Breast epithelium (tissue), 4 donors: ENCODE measurements at places on chromosomes 5 and 9.

- no peak for DNase-seq
These were observed 28.6 kb upstream of the CPEB4 start for GRCh38 chr5:173859408-173860159.

DNA sequence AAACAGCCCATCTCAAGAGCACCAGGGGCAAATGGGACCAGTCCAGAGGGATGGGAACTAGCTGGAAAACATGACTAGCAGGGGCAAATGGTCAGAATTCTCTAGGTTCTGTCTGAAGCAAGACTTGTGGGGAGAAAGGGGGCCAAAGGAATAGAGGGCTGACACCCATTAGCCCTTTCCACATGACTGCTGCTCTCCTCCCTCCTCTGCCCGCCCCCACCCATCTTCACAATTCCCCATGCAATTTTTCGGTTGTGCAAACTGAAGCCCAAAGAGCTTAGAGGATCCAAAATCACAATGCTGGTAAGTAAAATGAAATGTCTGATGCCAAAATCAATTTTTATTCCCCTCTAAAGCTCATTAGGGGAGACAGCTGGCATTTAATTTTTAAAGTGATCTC is 207.1 kb downstream of the DCP2 start:
- DNase-seq: no peak

DNA sequence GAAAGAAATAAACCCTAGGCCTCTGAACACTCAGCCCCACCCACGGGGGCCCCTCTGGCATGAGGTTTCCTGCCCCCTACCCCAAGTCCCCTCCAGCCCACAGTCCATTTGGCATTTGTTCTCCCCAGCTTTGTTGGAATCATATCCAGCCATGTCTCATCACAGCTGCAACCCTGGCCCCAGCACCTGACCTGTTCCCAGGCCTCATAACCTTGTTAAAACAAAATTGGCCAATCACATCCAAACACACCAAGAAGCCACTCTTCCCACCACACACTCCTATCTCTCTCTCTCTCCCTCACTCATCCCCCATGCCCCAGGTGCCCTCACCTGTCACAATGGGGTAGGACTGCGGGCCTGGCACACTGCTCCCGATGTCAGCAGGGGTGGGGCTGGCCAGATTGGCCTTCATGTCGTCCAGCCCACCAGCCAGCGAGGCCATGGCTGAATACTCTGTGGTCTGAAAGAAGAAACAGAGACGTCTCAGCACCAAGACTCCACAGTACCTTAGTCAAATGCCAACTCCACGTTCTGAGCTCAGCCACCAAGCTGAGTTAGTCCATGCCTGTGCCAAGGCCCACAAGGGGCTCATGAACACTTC is 110.9 kb downstream of the PAX5 start:
- no peak for DNase-seq

DNA sequence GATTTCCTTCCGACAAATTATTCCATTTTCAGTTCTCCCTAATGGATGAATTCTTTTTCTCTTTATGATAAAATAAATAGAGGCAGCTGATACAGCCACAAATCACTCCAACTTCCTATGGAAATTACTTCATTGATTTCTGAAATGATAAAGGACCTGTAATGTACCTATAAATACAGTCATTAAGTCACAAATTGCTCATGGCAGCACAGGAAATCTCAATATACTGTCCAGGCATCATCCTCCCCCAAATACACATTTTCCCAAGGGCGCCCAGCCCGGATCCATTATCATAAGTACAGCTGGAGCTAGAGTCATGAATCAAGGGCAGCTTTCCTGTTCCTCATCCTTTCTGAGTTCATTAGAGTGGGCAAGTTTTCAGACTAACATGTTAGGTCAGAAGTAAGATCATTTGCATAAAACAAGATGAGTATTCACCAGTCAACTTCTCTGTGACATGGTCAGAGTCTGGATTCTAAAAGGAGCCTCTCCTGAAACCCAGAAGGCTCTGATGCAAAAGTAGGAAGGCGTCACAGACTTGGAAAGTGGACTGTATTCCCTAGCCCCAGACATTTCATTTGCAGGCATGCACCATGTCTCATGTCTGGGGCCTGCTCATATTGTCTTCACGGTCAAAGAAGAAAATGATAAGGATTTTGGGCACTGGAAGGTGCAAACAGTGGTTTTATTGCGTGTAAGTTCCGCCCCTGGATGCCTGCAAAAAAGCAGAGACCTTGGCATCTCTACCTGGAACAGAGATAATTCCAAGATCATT is 383.2 kb downstream of the PLK2 start:
- no peak for DNase-seq

DNA sequence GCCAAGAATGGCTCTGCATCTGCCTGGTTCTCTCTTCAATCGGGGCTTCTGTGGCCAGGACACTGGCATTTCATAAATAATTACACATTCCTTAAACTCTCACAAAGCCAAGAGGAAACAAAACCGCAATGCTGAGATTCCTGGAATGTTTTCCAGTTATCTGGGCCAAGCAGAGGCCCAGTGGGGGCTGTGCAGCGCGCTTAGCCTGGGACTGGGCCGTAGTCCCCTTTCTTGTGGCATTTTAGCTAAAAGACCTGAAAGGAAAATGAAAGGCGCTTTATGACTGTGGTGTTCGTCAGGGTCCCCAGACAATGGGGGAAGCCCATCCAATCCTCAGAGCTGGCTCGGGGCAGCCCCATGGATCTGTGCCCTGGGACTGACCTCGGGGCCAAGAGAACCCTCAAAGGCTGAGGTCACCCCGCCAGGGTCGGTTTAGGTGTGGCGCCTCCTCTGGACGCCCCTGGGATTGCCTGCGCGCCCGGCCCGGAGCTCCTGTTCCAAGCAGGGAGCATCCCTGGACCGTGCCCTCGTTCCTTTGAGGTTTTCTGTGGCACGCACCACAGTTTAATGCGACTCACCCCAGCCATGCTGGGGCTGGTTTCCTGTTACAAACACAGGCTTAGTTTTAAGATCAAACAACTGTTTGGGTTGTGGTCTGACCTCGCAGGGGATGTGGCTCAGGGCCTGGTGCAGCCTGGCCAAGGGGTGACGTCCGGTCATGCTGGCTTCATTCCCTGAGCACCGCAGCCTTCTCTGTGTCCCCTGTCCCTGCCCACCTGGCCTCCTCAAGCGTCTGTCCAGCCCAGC is 51.5 kb upstream of the NKD2 start:
- DNase-seq: peak; percentile 58

- DNase-seq: no peak
These were observed 362.4 kb upstream of the CDH6 start for GRCh38 chr5:30831123-30831522.

DNA sequence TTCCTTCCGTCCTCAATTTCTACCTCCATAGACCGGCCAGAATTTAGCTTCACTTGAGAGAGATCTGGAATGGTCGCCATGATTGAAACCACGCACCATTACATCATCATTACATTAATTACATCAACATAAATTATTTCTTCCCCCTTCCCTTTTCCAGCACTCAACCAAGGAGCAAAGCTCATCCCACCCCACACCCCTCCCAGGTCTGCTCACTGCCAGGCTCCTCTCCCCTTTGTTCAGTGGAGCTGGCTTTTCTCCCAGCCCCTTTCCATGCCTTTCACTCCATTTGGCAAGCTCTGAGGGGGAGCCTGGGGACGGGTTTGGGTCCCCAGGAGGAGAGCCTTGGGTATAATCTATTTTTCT is 8.4 kb downstream of the RACK1 start:
- no peak for DNase-seq

DNA sequence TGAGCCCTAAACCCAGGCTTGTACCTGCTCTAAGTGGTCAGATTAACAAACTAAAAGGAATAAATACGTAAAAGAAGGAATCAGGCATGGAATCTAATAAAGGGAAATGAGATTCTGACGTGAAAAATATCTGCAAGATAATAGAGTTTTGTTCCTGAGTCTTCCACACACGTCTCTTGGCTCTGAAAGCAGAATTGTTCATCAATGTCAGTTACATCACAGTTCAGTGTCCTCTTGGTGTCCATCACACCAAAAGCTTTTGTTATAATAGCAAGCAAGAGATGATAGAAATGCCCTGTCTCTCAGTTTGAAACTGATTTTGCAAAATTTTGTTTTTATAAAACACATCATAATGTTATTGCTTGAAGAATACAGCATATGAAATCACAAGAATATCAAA is 34.7 kb upstream of the NMUR2 start:
- no peak for DNase-seq

DNA sequence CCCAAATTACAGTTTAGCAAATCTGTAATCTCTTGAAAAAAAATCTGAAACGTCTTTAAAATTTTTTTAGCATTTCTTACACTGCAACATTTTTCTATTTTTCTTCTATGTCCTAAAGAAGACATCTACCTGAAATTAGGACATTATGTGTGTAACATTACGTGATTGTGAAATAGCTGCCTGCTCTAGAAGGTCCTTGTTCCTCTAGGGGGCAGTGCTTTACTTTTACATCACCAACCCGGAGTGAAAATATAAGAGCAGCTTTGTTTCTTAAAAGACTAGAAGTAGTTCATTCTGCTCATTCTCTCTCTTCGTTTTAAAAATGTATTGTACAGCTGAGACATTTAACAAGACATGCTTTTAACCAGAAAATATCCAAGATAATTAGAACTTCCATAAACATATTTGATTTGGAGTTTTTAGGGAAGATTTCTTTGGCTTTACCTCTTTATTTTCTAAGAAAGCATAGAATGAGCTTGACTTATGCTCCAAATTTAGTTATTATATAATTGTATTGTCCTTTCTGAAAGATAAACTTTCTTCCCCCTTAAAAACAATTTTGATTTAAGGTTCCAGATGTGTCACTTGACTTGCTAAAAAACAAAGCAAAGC is 48.1 kb upstream of the RIOK2 start:
- DNase-seq: peak; percentile 37

GRCh38 chr5:7763621-7764072 is 87.3 kb downstream of the CFAP90 start:
- DNase-seq: no peak

GRCh38 chr5:50836356-50836755 is 169.9 kb downstream of the PARP8 start:
- no peak for DNase-seq

- no peak for DNase-seq
These were observed 16.1 kb upstream of the LNPEP start for GRCh38 chr5:96919754-96920197.

DNA sequence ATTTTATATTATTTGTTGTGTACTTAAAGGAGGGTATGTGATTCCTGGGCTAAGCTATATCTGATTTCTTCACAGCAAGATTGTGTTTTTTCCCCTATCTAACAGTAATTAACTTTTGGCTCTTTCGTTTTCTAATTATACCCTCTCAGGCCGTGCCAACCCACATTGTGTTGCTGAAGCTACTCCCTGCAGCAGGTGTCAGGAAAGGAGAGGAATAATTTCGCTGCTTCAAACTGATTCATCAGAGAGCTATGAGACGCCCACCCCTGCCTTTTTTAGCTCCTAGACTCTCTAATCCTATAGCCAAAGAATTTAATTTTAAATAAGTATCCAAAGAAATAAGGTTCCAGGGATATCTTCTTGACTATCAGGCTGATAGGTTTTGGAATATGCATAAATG is 3.8 kb downstream of the CAVIN4 start:
- no peak for DNase-seq

- no peak for DNase-seq
These were observed 482.7 kb downstream of the GABRG2 start for GRCh38 chr5:162550236-162550635.

DNA sequence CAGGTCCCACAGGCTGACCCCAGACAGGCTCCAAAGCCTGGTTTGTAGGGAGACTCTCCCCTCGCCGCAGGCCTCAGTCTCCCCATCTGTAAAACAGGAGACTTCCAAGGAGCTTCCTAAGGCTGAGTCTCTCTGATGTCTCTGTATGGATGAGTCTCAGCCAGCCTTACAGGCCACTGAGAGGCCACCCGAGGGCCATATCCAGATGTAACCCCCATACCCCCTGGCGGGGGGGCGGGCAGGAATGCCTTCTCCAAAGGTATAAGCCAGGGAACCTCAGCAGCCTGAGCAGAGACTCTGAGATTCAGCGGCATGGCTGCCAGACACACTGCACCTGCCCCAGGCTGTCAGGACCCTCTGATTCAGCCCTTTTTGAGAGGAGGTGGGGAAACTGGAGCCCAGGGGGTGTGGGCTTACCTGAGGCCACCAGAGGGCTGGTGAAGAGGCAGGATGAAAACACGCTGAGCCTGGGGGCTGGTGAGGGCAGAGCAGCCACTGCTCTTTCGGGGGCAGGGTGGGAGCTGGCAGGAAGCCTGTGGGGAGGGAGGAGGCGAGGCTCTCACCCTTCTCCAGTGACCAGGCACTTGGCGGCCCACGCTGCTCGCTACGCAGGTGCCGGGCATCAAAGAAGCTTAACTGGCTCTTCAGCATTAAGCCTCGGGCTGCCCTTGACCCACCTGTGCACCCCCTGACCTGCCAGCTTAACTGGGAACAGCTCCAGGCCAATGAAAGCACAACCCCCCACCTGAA is 5.5 kb upstream of the SUSD3 start:
- no peak for DNase-seq

DNA sequence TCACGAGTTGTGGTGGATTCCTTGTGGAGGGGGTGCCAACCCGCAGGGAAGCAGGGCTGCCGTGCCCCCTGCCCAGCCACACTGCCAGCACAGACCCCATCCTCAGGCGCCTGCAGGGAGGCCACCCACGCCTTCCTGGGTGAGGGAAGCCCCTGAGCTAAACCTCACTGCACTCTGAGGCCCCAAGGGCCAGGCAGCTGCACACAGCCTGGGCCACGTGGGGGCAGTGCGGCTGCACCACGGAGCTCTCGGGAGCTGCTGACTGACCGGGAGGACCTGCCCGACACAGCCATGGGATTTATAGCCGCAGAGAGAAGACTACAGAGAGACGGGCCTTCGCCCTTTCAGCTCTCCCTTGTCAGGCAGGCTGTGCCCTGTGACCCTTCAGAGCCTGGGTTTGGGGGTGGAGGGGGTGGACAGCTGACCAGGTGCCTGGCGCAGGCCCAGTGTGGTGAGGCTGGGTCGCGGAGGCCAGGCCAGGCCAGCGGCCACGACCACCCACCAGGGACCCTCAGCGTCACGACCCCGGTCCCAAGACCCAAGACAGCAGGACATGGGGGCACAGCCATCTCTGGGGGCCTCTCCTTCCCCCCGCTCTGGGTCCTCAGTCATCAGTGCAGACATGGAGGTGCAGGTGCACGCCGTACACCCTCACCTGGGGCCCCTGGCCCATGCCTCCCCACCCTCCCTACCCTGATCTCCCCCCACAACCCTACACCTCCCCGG is 4.3 kb upstream of the AHRR start:
- DNase-seq: no peak

- DNase-seq: no peak
These were observed 148.2 kb downstream of the DROSHA start for GRCh38 chr5:31383734-31384133.

- no peak for DNase-seq
These were observed 5.7 kb downstream of the C9orf43 start for GRCh38 chr9:113416149-113416721.

- DNase-seq: no peak
These were observed 334.5 kb downstream of the TENT4A start for GRCh38 chr5:7047511-7048261.

GRCh38 chr5:159444441-159445082 is 114.3 kb upstream of the IL12B start:
- no peak for DNase-seq
